ENCODE measurements at places on chromosomes 3 and 15.

- DNase-seq: peak; percentile 5
These were observed 21.4 kb upstream of the LIPC start for GRCh38 chr15:58410353-58410752.

- no peak for DNase-seq
These were observed 129.6 kb upstream of the LMCD1 start for GRCh38 chr3:8371960-8372463.

- DNase-seq: no peak
These were observed 355.3 kb upstream of the RORA start for GRCh38 chr15:61584410-61584809.

GRCh38 chr15:101251830-101252820, at the start of gene CHSY1:
Gene CHSY1 (minus strand): TSS chr15:101252048. CDS start chr15:101251456, 592 bp downstream.
- peak; percentile 77 for DNase-seq

- no peak for DNase-seq
These were observed 5.4 kb upstream of the RFX7 start for GRCh38 chr15:56249092-56249491.

GRCh38 chr3:38101811-38102443, 35.0 kb downstream of the ACAA1 start:
- DNase-seq: no peak

DNA sequence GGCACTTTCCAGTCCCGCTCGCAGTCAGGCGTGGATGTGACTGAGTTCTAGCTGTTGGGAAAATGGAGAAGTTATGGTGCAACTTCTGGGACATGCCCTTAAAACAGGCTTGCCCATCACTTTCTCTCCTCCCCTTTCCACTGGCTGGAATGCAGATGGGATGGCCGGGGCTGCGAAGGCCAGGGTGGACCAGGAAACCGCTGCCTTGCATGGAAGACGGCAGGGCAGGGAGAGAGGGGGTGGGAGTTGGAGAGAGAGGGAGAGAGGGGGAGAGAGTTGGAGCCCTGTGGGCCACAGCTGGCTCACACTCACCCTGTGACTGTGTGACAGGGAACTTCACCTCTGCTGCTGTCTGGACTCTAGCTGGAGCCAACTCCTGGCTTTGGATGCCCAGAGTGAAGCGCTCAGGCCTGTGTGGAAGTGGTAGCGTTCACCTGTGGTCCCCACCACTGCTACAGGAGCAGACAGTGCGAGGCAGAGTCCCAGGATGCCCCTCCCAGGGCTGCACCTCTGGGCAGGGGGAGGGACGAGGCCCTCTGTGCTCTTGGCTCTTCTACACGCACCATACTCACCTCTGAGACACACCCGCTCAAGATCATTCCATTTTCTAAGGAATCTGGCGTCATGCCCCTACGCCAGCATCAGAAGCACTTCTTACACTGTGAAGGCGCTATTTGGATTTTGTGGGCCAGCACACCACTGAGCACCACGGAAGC, 36.6 kb downstream of the KLHL25 start:
- no peak for DNase-seq

DNA sequence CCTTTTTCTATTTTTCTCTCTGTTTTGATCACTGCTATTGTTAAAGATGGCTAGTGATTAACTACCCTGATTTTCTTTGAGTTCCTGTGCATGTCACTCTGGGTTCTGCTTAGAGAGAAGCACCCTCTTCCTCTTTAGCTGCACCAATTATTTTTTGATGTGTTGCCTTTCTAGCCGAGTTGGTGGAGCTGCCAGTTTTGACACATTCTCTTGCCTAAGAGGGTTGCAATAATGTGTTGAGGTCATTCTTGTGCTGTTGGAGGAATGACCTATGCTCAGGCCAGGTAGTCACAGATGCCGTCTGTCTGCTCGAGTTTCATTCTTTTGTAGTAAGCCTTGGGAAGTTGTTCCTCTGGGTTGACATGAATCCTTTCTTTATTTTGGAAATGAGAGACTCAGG, 84.6 kb upstream of the DPH6 start:
- no peak for DNase-seq

GRCh38 chr3:181326637-181327223, 337.2 kb upstream of the DNAJC19 start:
- no peak for DNase-seq

DNA sequence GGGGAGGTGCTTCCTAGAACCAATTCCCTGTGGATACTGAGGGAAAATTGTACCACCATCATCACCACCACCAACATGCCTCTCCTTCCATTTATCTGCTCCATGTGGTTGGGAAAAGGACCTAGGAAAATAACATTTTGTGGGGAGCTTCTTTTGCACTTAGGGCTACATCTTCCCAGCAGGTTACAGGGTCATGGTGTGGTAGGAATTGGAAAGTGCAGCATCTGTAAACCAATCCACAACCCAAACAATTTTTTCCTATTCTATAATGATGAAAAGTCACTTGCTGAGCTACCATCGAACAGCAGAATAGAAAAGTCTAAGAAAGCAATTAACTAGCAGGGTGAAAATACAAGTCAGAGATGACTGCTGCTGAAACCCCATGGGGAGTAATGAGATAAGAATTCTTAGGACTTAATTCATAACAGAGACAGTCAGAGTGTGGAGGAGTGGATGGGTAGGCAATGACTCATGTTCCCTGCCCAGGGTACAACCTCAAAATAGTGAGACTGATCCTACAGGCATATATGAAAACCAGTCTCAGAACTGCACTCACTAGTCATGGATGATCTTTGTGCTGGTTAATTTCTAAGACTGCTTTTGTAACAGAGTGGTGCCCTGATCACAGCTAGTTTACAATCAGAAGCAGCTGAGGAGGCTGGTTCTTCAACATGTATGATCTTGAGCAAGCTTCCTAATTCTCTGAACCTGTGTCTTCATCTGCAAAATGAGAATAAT, 38.1 kb upstream of the LEKR1 start:
- no peak for DNase-seq

DNA sequence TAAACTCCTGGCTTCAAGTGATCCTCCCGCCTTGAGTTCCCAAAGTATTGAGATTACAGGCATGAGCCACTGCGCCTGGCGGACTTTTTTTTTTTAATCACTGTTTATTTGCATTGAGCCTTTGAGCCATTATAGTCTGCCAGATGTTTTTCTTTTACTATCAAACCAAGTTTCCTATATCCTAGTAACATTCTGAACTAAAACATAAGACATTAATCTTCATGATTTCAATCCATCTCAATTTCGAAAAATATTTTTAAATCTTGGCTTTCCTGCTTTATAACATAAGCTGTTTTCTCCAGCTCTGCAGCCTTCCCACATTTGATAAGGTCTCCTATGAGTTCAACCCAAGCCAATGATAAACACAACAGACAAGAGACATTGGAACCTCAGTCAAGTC, 75.4 kb downstream of the UMPS start:
- no peak for DNase-seq

DNA sequence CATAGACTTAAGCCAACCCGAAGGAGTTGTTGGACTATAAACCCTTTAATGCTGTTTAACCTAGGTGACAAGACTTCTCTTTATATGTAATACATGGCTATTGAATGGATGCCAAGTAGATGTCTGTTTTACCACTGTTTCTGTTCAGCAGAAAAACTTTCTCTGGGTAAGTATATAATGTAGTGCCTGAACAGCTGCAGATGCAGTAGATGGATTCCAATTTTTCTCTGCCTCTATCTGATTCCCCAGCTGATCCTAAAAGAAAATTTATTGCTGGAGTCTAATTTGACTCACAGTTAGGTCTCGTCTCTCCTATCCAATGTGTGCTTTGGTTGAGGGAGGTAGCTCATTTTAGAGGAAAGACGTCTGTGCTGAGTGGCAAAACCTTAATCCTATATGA, 256.5 kb upstream of the CBLB start:
- DNase-seq: no peak

DNA sequence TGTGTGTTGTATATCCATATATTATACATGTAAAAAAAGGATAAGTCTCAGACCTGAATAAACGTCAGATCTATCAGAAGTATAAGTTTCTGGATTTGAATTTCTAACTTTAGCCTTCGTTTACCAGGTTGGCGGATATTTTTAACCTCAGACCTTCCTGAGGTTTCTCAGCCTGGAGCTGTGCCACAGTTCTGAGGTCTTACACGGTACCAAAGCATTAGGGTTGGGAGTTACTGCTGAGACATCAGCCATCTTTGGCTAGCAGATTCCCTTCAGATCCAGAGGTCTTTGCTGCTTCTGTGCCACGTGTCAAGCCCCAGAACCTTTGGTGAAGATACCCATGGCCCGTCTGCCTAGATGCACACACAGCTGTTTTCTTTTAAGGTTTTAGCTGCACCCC, 84.7 kb downstream of the PPP2R3A start:
- no peak for DNase-seq

- DNase-seq: no peak
These were observed 256.5 kb downstream of the CHL1 start for GRCh38 chr3:453106-453505.

DNA sequence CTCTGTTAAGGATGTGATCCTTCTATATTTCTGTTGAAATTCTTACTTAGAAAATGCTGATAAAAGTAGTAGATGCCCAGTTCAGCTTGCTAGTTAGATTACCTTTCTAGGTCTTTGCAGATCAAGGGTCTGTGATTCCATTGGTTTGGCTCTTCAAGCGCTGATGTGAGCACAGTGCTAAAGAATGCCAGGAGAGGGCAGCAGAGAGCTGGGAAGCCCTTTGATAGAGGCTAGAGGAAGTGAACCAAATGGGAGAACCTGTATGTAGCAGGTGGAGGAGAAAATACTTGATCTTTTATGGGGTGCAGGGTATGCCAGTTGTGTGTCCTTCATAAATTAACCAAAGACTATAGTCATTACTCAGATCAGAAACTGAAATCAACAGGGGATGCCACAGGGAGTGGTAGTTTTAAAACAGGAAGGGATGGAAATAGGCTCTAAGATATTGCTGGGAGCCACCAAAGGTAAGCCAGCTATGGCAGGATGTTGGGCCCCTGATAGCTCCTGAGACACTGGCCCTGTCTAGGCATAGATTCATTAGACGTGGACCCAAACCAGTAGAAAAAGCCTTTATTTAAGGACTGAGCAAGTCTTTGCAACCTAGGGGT, 677.4 kb downstream of the SQOR start:
- DNase-seq: no peak

GRCh38 chr15:28105224-28105791, 6.2 kb upstream of the OCA2 start:
- no peak for DNase-seq

DNA sequence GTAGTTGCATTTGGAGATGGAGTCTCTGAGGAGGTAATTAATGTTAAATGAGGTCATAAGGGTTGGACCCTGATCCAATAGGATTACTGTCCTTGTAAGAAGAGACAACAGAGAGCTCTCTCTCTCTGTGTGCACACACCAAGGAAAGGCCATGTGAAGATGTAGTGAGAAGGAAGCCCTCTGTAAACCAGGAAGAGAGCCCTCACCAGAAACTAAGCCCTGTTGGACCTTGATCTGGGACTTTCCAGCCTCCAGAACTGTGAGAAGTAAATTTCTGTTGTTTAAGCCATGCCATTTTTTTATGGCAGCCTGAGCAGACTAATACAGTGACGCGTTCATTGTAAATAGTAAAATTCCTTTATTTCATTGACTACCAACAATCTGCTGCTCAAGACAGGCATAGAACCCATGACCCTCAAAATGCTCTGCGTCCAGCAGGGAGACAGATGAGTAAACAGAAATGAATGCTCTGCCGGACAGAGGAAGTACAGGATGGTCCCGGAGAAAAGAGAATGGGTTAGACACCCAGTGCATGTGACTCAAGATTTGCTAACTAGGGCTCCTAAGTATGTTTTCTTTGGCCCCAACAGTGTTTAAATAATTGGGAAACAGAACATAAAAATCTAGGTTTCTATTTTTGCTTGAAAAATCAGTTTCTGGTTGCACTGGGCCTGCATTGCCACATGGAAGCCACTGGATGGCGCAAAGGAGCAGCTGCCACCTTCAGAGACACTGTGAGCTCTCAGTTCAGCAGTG, 37.9 kb upstream of the TNFAIP8L3 start:
- DNase-seq: no peak

DNA sequence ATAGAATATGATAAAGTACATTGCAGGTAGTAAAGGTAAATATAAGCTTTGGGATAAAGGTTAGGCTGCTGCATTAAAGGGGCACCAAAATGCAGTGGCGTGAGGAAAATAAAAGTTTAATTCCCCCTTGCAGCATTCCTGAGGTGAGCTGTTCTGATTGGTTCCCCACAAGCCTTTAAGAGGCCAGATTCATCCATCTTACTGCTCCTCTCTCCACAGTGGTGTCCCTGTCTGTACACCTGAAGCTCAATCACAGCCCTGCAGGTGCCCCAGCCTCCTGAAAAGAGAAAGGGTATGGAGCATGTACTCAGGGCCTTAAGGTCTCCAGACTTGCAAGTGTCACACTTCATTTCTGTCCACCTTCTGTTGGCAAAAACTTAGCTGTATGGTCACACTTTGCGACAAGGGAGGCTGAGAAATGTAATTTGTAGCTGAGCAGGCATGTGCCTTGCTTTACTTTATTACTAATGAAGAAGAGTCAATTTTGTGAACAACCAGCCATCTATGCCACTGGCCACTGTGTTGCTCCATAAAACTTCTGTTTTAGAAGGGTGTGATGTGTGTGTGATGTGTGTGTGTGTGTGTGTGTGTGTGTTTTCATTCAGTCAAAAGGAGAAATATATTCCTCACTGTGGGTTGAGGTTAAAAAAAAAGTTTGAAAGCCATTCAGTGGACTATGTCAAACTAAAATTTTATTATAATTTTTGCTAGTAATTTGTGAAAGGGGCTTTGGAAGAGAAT, 12.8 kb downstream of the LACTB start:
- no peak for DNase-seq

DNA sequence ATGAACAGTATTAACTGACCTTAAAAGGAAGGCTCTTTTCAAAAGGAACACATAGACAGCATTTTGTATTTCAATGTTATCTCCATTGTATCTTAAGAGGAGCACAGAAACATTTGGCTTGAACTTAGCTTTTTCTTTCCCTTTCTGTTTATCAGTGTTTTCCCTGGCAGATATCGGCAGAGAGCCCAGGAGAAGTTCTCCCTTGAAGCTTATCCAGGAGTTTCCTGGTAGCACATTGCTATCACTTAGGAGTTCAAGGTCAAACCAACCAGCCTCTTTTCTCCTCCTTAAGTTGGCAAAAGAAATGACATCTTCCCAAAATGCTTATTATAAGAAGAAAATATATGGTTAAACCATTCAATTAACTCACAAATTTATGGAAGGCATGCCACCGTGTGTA, 344.6 kb upstream of the UBE2E2 start:
- no peak for DNase-seq

DNA sequence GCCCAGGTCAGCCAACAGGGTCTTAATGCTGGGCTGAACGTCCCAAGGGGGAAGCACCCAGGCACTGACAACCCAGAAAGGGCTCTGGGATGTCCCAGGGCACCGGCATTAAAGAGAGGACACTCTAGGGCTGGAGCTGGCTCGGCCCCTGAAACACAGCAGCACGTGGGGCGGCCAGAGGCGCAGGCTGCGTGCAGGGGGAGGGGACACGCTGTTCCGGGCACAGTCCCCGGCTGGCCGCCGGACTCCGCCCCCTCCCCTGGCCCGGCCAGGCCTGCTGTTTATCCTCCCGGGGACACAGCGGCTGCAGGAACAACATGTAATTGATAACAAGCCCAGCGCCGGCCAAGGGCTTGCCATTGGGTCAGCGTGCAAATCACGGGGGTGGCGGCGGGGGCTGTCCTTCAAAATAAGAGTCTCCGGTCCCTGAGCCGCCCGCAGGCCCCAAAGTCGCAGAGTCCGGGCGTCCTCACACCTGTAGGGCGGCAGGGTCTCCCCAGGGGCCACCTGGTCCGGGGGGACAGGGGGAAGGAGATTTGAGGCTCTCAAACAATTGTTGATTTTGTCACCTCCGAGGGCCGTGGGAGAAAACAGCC, 1.3 kb downstream of the KLF15 start:
- DNase-seq: no peak

- DNase-seq: no peak
These were observed 35.2 kb downstream of the DNASE1L3 start for GRCh38 chr3:58175437-58176184.

- no peak for DNase-seq
These were observed 2.9 kb downstream of the PLEKHO2 start for GRCh38 chr15:64844576-64845145.
